Neural progenitor cell (in vitro differentiated cells): ENCODE measurements at places on chromosomes 5 and 9.
A peak's percentile ranks its signal among the peaks of the same experiment; 100 is the strongest.

- DNase-seq: peak; percentile 42
Measured at GRCh38 chr5:178434851-178435250, 155.3 kb downstream of the COL23A1 start.

GRCh38 chr5:124806026-124806372 is 59.6 kb upstream of the ZNF608 start:
- DNase-seq: no peak

GRCh38 chr9:131169563-131170240 is 44.3 kb downstream of the NUP214 start:
- no peak for DNase-seq

- peak; percentile 90 for DNase-seq
Measured at GRCh38 chr5:138632900-138633489, 57.8 kb upstream of the HSPA9 start.

DNA sequence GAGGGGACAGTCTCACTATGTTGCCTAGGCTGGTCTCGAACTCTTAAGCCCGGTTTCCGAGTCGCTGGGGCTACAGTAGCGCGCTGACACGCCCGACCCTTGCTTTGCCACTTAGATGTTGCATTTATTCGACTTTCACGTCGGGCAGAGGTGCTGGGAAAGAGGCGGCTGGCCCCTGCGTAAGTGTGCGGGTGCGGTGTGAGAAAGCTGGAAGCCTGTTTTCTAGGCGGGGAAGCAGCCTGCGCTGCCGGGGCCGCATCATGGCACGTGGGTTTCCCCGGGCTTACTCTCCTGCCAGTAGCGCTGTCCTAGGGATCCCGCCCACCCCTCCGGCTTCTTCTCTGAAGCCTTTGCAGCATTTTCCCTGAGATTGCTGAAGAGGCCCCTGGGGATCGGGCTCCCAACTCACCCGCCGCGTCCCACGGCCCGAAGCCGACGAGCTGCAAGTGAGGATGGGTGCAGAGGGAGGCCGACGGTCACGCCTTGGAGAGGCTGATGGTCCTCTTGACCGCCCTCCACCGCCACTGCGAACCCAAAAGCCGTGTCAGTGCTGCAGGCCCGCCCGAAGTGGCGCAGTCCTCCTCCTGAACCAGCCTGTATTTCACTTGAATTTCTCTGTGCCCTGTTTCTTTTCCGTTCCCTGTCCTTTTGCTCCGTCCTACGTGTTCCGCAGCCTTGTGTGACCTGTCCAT is 5.8 kb upstream of the TRIM41 start:
- peak; percentile 83 for DNase-seq

GRCh38 chr9:108443741-108444140 is 412.0 kb downstream of the ACTL7B start:
- DNase-seq: no peak

- DNase-seq: no peak
Measured at GRCh38 chr9:115357821-115358220, 239.9 kb upstream of the TNC start.
